Activated naive CD4-positive, alpha-beta T cell (primary cell): ENCODE measurements at places on chromosomes 2 and 18.

DNA sequence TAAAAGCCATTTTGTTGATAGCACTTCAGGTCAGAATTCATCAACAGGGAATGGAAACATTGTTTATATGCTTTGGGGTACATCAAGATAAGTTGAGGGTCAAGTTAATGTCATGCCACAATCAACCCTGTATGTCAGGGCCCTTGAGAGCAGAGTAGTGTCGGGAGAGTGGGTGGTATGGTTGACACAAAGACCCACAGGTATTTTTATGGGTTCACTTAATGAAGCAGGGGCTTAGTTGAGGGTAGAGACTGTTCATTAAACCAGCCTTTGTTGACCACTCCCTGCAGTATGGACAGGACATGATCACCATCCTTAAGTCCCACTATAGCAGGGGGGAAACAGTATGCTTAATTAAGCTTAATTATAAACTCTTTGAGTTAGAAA, 5.7 kb downstream of the RPL37A start:
- DNase-seq: no peak

GRCh38 chr2:173355866-173356508, 1.3 kb downstream of the CDCA7 start:
- no peak for DNase-seq

GRCh38 chr18:36381075-36381474, 83.6 kb downstream of the FHOD3 start:
- DNase-seq: no peak

DNA sequence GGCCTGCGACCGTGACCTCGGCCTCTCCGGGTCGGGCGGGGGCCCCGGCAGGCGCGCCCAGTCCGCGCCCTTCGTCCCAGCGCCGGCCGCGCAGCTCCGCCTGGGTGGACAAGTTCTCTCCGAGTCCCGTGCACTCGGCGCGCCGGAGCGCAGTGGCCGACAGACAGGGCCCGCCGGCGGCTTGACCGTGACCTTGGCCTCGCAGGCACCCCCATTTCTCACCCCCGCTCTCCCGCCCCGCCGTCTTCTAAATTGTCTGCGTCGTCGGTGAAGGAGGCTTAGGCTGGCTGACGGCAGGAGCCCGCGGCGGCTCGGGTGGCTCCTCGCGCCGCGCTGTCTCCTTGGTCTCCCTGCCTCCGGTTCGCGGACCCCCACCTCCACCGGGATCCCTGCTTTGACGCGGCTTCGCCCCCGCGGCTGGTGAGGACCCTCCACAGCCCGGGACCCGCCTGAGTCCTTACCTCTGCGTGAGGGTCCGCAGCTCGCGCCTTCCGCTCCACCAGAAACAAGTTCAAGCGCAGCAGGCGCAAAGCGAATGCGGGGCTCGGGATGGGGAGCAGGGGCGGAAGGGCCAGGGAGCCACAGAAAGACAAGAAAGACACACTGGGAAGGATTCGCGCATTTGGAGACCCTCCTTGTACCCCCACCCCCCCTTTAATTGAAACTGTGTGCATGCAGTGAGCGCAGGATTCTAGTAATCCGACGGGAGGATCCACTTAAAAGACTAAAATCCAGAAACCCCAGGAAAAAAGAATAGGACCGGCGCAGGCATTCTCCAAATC, 4.0 kb downstream of the PTGR3 start:
- no peak for DNase-seq

- no peak for DNase-seq
These were observed 131.8 kb upstream of the KYNU start for GRCh38 chr2:142745691-142746090.

DNA sequence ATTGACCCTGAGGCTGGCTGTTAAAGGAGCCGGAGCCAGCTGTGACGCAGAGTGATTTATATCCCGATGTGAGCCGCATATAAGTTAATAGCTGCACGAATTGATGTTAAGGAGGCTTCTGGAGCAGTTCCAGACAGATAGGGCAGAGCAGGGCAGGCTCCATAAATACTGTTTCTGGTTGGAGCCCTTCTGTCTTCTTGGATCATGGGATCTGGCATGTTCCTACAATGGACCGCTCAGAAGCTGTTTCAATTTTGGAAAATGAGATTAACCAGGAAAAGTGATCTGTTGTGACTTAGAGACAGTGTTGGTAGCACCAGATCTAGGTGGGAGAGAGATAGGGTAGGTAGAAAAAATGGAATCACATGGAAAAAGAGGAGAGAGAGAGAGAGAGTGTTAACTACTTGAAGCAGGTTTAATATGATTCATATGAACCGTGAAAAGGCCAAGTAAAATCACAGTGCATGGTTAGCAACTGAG, 4.8 kb upstream of the IGFBP5 start:
- DNase-seq: no peak

DNA sequence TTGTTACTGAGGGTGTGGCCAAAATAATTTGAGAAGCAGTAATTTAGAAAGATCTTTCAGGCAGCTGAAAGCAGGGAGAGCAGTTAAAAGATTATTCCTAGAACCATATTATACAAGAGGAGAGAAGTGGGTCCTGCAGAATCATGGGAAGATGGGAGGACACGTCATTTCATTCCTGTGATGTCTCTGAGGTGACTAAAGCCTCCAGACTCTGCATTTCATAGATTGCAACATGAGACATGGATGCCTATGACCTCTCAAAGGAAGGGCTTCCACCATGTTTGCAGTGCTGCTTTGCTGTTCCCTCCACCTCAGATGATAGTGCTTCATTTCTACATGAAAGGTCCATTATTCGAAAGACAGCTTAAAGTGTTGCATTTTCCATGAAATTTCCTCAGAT, 788.4 kb downstream of the TSN start:
- DNase-seq: no peak

DNA sequence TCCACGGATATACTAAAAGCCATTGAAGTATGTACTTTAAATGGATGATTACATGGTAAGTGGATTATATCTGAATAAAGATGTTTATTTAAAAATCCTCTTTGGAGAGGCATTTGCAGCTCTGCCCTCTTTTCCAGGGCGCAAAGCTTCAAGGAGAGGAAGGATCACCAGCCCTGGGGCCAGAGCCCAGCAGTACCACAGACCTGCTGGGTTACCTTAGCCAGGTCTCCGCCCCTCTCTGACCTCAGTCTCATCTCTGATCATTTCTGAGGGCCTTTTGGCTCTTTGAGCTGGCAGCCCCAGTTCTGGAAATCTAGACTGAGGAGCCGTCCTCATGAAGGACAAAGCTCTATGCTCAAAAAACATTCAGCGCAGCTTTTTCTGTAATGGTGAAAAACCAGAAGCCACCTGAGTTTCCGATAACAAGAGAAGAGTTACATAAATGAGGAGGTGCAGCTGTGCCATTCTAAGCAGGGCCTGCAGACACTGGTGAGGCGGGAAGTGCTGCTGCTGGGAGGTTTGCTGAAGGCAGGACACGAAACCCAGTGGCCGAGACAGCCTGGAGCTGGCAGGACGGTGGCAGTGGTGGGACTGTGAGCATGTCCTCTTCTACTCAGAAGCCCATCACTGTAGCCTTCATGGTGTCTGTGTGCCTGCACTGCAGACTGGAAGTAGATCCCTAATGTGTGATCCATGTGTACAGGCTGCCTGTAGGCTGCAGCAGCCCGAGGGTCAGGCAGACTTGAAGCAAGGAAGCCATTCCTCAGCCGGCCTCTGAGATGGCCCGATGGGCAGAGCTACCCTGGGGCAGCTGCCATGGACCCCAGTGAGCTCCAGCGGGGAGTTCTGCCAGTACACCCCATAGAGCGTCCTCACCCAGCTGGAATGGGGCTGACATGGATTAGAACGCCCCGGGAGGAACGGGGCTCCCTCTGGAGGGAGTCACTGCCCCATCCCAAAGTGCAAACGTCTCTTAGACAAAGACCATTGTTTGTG, 27.7 kb downstream of the ADRA2B start:
- no peak for DNase-seq

DNA sequence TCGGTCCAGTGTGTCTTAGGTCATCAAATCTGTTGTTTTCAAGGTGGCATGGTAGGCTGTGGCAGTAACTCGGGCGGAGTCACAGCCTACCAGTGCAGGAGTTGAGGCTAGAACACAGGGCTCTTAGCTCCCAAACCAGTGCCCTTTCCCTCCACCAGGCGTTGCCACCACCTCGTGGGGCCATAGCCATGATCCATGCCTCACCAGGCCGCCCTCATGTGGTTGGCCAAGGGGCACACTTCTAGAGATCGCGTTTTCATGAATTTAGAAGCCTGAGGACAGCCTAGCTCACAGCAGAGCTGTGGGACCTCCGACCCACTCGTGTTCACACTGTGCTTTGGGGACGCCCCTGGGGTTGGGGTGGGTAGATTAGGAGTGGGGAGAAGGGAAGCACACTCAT, 10.6 kb downstream of the SEC11C start:
- no peak for DNase-seq

GRCh38 chr18:48966523-48966922, 15.8 kb upstream of the SMAD7 start:
- DNase-seq: no peak

DNA sequence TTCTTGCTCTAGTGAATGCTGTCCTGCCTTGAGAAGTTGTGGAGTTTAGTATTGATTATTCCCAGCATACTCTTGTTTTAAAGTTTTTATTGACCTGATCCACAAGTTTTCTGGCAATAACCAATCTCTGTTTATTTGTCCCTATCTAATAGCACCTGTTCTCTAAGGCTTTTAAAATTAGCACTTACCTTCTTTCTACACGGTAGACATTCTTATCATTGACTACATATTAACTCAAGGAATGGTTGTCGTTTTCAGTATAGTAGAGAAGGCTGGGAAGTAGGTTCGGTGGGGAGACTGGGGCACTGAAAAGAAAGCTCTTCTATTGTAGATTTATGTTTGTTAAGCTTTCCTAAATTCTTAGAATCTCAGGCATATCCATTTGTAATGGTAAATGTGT, 726.0 kb downstream of the DPP10 start:
- no peak for DNase-seq

- no peak for DNase-seq
These were observed 25.1 kb upstream of the ME2 start for GRCh38 chr18:50853863-50854271.

GRCh38 chr18:35524226-35524625, 26.5 kb upstream of the INO80C start:
- no peak for DNase-seq

GRCh38 chr2:74512744-74513604, 1.3 kb upstream of the TLX2 start:
- no peak for DNase-seq

DNA sequence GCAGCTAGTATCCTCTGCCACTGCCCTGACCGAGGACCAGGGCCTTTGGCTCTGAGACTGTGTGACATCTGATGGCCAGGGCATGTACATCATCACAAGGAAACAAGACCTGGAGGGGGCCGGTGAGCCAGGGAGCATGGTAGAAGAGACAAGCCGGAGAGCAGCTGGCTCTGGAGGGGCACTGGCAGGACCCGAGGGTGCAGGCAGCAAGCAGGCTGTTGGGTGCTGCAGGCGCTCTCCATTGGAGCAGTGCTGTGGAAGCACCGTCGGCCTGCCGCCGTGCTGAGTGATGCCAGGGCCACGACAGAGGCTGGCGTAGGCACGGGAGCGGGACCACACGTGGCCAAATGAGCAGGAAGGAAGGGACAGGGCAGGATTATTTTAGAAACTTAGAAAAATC, 335.2 kb downstream of the GBX2 start:
- no peak for DNase-seq

DNA sequence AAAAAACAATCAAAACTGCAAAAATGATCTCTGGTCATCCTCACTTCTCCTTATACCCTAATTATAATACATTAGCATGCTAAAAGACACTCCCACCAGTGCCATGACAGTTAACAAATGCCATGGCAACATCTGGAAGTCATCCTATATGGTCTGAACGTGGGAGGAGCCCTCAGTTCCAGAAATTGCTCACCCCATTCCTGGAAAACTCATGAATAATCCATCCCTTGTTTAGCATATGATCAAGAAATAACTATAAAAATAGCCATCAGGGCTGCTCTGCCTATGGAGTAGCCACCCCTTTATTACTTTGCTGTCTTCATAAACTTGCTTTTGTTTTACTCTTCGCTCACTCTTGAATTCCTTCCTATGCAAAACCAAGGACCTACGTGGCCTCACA, 5.7 kb upstream of the C2orf80 start:
- DNase-seq: no peak

DNA sequence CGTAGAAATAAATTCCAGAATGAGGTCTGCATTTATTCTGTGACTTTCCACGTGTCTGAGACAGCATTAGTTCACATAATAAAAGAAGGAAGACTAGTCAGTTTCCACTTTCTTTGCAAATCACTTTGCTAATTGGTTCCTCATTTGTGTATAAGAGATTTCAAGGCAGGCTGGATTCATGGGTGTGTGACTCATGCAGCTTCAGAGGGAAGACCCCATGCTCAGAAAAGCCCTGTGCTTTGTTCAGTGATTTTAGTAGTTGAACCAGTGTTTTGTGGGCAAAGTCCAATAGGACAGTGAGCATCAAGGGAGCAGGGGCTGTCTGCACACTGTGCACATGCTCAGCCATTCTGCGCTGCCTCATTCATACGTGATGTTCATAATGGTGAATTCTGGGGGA, 297.8 kb downstream of the DLGAP1 start:
- DNase-seq: no peak

DNA sequence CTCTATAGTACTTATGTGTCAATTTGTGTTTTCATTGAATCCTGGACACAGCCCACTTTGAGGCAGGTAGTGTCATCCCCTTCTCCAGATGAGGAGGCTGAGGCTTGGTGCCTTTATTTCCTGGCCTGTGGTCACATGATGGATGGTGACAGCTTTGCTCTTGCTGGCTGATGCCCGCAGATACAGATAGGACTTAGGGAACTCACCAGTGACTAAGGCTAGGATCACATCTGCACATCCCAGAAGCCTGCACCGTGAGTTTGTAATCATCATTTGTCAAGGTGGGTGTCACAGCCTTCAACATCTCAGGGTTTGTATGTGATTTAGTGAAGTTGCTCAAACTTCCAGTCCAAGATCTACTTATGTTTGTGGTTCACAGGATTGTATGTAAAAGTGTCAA, 295.1 kb upstream of the RAB12 start:
- no peak for DNase-seq

DNA sequence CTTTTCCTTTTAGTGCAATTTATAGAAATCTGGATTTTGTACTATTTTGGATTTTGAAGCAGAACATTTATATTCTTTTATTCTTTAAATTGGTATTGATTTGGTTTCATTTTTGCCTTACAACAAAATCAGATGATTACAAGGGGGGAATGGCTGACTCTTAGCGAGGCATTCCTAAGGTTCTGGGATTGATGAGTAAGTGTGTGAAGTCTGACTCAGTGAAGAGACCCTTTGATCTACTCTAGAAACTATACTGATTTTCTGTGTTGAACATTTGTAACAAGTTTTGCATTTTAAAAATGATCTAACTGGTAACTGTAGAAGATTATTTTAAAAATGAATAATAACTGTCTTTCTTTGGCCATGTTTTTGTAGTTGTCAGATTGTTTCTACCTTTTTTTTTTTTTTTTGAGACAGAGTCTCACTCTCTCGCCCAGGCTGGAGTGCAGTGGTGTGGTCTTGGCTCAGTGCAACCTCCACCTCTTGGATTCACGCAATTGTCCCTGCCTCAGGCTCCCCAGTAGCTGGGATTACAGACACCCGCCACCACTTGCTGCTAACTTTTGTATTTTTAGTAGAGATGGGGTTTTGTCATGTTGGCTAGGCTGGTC, 48.7 kb downstream of the TTC39C start:
- no peak for DNase-seq

GRCh38 chr2:65458999-65459398, 26.6 kb upstream of the SPRED2 start:
- DNase-seq: no peak
